Caco-2 (cell line): ENCODE measurements at places on chromosomes 1 and 21.

DNA sequence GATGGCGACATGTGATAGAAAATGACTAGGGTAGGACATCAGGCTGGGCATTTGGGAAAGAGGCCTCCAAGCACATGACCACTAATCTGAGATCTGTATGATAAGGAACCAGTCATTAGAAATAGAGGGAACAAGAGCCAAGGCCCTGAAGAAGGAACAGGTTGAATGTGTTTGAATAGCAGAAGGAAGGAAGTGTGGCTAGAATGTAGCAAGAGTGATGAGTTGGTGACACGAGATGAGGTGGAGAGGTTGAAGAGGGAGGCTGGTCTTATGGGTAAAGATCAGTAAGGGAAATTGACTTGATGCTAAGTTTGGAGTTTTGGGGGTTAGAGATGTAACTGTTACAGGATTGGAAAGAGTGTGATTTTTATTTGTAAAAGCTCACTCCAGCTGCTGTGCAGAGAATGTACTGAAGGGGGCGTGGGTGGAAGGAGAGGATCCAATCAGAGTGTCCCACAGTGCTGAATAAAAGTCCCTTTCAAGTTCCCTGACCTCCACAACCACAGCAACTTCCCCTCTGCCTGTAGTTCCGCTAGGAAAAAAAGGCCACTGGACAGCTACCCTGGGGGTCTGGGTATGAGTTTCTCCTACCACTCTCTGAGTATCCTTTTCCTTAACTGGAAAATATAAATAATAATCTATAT, 295.0 kb downstream of the OMA1 start:
- DNase-seq: no peak

GRCh38 chr1:196660852-196661251, 9.0 kb downstream of the CFH start:
- no peak for DNase-seq

DNA sequence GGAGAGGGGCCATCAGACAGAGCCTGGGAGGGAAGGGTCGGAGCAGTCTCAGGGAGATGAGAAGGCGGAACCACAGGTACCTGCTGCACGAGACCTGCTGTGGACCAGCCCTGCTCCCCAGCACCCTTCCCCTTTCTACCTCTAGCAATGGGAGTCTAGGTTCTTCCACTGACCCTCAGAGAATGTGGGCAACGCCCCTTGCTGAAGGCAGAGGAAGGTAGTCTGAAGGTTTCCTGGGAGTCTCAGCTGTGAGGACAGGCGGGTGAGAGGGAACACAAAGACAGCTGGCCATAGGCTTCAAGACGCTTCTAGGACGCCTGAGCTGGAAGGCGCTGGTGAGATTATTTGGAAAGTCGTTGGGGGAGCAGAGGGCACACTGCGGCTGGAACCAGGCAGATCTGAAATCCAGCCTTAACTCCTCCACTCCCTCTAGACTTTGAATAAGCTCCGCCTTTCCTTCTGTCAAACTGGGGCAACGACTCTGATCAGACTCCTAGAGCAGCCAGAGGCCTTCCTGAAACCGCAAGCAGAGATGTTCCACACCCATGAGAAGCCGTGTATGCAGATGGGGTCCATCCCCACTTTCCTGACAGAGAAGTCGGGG, 18.1 kb downstream of the SLC45A3 start:
- DNase-seq: no peak

DNA sequence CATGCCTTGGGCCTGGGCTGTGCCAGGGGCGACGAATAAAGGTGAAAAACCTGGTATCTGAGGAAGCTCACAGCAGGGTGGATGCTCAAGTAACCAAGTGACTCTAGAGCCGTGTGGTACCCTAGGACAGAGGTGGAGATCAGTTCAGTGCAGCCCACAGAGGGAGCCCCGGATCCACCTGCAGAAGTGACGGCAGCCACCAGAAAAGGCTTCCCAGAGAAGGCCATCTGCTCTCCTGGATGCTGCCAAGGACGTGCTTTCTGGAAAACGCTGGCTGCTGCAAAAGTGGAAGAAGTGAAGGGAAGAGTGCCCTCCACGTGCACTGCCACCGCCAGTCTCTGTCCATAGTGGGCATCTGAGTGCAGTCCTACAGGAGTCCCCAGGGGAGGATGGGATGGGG, 27.7 kb downstream of the TMCO4 start:
- no peak for DNase-seq

DNA sequence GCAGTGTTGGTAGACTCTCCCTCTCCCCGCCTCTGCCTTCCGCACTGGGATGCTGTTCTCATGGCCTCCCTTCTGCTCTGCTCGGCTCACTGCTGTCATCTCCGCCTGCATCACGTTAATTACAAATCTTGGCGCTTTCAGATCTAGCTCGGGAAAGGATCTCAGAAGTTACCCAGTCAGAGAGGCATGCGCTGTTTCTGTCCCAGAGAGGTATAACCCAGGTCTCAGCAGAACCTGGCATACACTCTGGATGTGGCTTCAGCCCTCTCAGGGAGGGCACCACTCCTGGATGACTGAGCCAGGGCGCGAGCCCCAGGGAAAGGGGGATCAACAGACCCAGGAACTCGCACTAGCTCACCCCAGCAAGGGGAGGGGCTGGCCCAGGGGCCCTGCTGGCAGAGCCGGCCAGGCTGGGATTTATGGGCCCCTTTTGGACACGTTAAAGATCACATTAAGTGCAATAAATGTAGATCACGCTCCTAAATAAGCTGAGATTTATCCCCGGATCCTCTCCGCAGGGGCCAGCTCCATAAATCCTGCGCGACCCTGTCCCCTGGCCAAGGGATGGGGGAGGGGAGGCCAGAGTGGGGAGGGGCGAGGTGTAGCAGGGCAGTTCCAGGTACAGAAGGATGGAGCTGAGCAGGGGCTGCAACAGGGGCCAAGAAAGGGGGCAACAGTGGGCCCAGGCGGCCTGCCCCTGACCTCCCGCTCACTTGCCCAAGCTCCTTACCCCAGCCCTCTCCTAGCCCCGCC, 101.3 kb upstream of the ZBTB40 start:
- no peak for DNase-seq

DNA sequence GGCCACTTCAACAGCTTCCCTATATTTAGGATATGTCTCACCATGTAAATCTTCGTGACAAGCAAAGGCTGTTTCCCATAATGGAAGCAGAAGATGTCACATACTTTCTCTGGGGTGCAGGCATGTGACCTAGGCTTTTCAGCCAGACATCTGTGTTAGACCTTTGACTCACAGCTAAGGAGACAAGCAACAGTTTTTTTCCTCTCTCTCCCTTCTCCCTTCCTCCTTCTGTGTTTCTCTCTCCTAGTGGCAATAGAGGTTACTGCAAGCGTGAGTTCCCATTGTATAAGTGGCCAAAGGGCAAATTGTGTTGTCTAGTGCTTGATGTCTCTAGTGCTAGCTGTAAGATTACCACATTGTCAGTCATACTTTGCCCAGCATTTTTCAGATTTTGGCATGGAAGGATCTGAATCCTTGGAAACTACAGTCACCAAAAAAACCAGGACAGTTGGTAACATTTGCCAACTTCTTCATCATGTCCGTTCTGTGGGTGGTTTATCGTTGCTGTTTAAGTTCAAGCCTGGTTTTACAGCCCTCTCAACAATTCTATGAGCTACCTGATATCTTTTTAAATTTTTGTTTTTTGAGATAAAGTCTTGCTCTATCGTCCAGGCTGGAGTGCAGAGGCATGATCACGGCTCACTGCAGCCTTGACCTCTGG, 44.4 kb upstream of the RABGAP1L start:
- DNase-seq: peak; percentile 78

DNA sequence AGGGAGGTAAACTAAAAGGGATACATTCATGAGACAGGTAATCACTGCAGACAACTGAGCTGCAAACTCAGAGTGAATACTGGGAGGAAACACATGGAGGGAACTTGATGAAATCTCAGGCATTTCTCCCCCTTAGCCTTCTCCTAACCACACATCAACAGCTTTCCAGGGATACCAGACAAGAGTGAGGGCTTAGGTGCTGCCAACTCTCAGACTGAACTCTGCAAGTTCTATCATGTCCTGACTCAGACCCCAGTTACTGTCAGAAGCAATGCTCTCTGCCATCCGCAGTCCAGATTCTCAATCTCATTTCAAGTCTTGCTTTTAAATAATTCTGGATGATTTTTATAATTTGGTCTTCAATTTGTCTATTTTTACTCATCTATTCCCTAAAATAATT, 267.3 kb downstream of the LTN1 start:
- DNase-seq: no peak

- DNase-seq: no peak
These were observed 21.2 kb downstream of the GBP2 start for GRCh38 chr1:89104687-89105086.

DNA sequence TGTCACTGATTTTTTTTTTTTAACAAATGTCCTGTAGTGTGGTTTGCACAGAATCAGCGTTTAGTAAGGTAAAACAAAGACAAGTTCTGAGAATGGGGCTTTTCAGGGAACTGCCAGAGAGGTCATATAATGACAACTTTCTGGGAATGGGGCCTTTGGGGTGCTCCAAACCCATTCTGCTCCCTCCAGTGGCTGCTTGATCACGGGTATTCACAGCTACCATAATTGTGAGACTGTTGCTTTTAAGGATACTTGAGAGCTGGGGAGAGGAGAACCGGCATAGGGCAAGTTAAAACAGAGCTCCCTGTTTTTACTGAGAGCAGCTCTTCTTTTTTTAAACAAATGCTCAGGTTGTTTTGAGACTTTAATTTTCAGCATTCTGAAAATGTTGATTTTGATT, 48.2 kb downstream of the CYP2J2 start:
- no peak for DNase-seq
